ENCODE measurements at places on chromosomes 2 and 18.

DNA sequence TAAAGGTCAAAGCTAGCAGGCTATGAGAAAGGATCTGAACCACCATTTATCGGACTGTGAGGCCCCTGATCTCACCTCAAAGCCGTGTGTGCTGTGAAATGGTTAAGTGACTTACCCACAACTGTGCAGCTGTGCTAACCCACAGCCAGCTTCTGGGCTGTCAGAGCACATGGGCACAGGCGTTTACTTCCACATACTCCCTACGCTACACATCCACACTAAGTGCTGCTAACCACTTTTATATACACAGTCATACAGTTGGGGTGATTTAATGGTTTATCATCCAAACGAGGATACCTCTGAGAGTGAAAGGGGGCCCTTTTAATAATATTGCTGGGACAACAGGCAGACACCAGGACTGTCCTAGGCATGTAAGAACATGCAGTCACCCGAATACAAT, 37.3 kb downstream of the CYRIA start:
- no peak for DNase-seq

- no peak for DNase-seq
Observed at GRCh38 chr2:7835151-7835550, 846.7 kb upstream of the ID2 start.

GRCh38 chr18:22456547-22456946, 38.8 kb upstream of the CTAGE1 start:
- DNase-seq = no peak

DNA sequence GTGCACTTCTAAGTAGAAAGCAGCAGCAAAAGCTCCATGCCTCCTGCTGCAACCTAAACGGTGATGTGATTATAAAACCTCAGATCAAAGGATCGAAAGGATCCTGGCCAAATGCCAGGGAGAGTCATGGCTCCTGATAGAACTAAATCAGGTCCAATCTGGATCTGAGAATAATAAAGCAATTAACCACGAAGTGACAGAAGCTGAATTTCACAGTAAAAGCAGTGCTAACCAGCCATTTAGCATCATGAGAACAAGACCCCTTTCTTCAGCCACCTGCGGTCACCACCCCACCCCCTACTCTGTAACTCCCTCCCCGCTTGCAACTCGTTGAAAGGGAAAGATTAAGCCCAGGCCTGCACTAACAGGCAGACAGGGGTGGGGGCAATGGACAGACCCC, 748.7 kb downstream of the BCL11A start:
- DNase-seq = no peak

- no peak for DNase-seq
Observed at GRCh38 chr2:40062381-40062780, 283.3 kb upstream of the THUMPD2 start.

All from GM12891 (cell line).